Gastroesophageal sphincter (tissue), 4 donors: ENCODE measurements at places on chromosomes 2 and 18.
A peak's percentile ranks its signal among the peaks of the same experiment; 100 is the strongest.

- no peak for ATAC-seq
Observed at GRCh38 chr2:190695739-190696138, 46.9 kb downstream of the NAB1 start.

DNA sequence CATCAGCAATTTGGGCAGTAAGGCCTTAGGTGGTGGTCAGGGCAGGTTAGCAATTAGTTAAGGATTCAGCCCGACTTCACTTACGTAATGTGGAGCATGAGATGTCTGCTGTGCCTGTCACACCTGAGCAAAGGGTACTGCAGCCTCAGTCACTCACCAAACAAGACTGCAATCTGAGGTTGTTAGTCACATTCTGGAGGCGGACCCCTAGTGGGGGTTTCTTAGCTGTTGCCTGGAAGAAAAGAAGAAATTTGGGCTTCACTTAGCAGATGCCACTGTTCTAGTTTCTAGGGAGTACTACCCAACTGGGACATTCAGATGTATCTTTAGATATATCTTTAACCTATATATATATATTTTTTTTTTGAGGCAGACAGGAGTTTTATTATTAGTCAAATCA, 529.9 kb downstream of the SLC4A3 start:
- no peak for ATAC-seq

DNA sequence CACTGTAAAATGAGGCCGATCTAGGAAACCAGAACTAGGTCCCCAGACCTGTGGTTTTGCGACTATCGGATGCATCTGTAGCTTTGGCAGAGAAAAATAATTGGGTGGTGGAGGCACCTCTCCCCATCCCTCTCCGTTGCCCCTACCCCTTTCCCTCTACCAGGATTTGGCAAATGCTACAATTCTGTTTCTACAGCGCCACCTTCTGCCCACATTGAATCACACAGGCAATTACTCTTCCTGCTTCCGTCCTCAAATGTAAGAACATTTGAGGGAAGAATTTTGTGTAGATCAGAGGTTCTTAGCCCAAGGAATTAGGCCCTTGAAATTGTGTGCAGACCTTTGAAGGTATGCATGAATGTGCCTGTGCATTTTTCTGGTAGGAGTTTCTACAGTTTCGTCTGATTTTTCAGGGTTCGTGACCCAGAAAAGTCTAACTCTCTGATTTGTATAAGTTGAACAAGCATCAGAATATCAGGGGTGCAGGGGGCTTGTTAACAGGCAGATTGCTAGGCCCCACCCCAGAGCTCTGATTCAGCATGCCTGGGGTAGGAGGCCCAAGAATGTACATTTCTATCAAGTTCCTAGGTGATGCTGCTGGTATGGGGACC, 11.2 kb downstream of the ATP6V1B1 start:
- no peak for ATAC-seq

DNA sequence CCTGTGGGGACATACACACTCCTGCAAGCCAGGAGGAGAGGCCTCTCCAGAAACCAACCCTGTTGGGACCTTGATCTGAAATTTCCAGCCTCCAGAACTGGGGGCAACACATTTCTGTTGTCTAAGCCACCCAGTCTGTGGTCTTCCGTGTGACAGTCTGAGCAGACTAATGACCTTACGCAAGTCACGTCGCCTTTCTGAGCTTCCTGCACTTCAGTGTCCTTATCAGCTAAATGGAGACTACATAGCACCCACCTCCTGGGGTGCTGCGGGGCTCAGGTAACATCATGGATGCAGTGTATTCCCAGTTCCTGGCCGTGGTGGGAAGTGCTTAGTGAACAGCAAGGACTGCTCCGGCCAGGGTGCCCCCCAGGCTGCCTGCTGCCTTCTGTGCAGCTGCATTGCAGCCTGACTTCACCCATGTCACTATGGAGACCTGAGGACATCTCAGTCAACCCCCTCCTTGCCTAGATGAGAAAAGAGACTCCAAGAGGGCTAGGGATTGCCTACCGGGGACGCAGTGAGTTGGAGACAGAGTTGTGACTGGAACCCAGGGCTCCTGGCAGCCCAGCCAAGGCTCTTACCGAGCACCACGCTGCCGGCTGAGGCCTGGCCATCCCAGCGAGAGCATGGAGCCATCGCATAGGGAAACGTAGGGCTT, 61.2 kb upstream of the FZD5 start:
- no peak for ATAC-seq

DNA sequence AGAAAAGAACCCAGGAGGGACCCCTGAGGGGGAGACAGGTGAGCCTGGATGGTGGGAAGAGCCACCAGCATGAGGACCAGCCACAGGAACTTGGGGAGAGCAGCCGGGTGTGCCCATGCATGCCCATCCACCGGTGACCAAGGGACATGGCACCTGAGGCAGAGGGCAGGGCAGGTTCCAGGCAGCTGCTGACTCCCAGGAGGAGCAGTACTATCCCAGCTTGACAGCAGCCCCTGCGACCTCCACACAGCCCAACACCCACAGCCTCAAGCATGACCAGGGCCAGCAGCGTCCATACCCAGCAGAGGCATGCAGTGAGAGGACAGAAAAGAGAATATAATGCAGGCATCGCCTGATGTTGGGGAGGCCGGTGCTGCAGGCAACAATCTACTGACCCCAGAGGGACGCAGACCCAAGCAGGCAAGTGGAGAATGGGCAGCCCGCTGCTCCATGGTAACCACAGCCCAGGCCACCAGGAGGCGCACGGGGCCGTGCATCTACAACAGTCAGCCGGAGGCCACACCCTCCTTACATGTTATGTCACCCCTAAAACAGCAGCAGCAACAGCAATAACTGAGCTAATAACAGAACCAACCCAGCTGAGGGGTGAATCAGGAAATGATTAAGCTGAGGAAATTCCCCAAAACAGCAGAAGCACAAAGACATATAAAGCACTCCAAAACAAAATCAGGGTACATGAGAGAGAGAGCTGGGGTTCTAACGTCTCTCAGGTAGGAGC, 44.1 kb downstream of the ANKMY1 start:
- ATAC-seq: peak; percentile 75

- ATAC-seq: no peak
Observed at GRCh38 chr2:4192119-4192518, 488.7 kb downstream of the DCDC2C start.

GRCh38 chr2:38233231-38233983, 143.7 kb downstream of the ATL2 start:
- ATAC-seq: peak; percentile 80

DNA sequence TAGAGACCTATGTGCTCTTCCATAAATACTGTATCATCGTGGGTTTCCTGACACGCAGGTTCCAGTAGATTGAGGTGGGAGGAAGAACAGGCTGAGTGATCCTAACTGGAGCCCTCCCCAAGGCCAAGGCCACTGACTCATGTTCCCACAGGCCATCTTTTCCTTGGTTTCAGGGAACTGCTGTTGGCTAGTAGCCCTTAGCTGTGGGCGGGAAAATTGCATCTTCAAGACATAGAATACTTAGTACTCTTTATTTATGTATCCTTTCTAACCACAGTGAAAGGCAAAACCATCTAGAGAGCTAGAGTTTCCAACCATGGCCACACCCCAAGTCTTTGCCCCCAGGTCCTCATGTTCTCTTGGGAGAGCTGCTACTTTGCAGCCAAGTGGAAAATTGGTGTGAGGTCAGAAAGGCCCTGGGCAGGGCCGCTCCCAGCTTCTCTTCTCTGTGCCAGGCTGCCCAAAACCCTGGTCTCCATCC, 55.9 kb downstream of the COPS8 start:
- ATAC-seq: no peak

GRCh38 chr18:44541159-44541558, 139.5 kb upstream of the SETBP1 start:
- ATAC-seq: peak; percentile 74

- no peak for ATAC-seq
Observed at GRCh38 chr2:9247177-9247576, 40.6 kb downstream of the ASAP2 start.

DNA sequence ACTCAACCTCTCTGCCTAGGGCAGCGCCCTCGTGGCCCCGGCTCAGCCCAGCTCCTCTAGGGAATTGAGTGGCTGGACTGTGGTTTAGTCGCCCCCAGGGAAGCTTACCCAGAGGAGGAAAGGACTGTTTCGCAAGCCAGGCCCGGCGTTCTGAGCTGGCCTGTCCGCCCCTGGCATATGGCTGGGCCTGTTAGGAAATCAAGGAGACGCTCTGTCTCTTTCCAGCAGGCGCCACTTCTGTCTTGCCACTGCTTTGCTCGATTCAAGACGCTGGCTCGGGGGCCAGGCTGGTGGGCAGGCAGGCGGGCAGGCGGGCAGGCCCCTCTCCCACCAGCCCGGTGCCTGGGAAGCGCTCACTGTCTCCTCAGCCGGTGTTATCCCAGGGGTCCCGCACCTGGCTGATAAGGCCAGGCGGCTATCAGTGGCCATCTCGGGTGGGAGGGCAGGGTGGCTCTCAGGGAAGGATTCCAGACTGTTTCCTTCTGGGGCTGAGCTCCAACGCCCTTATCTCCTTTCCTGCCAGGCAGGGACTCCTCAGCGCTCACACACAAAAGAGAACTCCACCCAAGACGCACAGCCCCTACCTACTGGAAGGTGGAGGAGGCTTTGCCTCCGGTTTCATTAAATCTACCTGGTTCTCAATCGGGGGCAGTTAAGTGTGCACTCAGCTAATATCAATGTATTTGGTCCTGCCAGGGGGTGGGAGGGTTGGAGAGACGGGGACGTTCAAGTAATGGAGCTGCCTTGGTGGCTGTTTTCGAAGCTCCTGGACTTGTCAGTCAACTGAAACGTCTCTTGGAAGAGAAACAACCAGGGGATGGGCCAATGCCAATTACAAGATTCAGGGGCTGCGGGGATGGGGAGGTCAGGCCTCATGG, 109.1 kb downstream of the SMAD7 start:
- ATAC-seq: peak; percentile 55
